Astrocyte of the spinal cord (primary cell): ENCODE measurements at places on chromosomes 7 and 10.

- no peak for DNase-seq
Observed at GRCh38 chr10:35632027-35632426, 10.1 kb downstream of the FZD8 start.

DNA sequence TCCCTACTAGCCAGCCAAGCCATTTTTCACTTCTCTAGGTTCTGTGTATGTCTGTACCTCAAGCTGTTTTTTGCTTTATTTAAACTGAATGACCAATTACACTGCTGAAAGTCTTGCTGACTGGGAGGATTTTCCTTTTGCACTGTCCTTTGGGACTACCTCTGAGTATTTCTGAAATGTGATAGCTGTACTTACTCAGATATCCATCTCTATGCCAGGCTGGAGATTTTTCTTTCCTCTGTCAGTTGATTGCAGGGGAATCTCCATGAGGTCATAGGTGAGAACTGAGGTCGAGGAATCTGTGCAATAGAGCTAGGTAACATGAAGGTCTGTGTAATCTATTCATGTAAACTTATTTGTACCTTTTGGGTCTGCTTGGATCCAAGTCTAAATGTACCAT, 38.9 kb upstream of the ANKRD1 start:
- no peak for DNase-seq

- no peak for DNase-seq
Observed at GRCh38 chr10:33655165-33655815, 320.8 kb upstream of the NRP1 start.

- no peak for DNase-seq
Observed at GRCh38 chr7:1942243-1942940, 272.3 kb downstream of the ELFN1 start.

DNA sequence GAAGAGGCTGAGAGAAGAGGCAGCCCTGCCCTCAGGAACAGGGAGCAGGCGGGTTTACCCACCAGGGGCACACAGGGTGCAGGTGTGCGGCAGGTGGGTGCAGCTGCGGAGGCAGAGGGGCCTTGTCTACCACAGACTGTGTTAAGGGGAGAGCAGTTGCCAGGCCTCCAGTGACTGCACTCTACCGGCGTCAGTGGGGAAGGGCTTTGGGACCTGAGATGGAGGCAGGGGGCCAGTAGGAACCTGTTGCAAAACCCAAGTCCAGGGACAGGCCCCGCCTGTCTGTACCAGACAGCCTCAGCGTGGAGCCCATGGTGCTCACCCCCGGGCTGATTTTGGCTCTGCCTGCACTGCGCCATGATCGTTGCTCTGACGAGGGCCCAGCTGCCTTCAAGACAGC, 507.6 kb upstream of the FOXK1 start:
- DNase-seq: no peak

DNA sequence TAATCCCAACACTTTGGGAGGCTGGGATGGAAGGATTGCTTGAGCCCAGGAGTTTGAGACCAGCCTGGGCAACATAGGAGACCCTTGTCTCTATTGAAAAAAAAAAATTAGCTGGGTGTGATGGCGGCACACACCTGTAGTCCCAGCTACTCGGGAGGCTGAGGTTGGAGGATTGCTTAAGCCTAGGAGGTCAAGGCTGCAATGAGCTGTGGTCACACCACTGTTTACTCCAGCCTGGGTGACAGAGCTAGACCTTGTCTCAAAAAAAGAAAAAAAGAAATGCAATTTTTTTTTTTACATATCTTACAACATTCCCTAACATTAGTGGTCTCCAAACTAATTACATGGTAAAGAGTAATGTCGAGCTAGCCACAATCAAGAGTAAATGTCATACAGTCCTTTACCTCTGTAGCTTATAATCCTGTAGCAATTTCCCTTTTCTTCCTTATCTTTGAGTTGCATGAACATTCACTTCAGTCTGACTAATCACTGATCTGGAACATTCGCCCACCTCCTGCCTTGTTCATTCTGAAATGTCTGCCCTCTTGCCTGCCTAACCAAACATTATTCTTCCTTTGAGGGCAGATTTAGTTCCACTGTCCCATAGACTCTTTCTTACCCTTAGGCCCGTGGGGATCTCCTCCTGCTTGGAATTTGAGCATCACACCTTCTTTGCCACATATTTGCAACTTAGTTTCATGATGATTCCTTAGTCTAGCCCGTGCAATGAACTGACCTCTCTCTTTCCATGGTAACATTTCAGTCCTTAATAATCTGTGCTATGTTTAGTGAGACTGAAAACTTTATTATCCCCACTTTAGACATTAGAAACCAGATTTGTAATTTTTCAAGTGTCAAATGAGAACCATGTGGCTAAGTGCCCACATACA, 4.8 kb upstream of the VCL start:
- DNase-seq: peak; percentile 39

GRCh38 chr7:29208410-29209250, 14.1 kb downstream of the CHN2 start:
- DNase-seq: no peak

- DNase-seq: peak; percentile 52
Observed at GRCh38 chr7:124989911-124990310, 60.3 kb upstream of the POT1 start.

- no peak for DNase-seq
Observed at GRCh38 chr10:88385601-88386203, 197.4 kb downstream of the RNLS start.

GRCh38 chr10:43361547-43362190, 9.8 kb upstream of the FXYD4 start:
- DNase-seq: no peak

DNA sequence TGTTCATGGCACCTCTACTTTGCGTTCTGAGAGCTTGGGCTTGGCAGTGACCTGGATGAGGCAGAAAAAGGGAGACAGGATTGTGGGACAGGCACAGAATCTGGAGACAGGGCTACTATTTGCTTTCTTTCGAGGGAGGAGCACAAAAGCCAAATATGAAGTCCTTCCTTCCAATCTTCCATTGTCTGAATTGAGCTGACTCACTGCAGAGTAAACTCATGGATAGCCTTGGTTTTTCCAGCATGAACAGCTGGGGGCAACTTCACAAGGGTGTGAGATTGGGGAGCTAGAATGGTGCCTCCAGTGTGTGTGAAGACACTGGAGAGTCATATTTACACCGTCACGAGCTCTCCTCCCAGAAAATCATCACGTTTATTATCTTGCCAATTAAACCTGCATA, 55.6 kb upstream of the NRP1 start:
- DNase-seq: no peak

- no peak for DNase-seq
Observed at GRCh38 chr10:51231754-51232153, 157.5 kb downstream of the PRKG1 start.

DNA sequence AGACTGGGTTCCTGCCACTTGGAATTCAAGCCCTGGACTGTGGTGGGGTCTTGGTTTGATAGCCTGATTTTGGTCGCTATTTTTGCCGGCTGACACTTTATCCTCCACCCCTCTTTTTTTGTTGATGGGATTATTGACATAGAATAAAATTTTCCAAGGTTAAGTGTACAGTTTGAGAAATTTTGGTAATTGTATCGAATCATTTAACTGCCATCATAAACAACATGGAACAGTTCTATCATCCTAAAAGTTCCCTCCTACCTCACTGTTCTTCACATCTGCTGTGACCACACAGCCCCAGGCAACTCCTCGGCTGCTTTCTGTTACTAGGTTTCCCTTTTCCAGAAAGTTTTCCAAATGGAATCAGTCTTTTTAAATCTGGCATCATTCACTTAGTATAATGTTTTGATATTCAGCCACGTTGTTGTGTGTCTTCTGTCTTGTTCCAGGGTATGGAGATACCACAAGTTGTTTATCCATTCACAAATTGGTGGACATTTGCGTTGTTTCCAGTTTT, 50.6 kb upstream of the STEAP1B start:
- no peak for DNase-seq

DNA sequence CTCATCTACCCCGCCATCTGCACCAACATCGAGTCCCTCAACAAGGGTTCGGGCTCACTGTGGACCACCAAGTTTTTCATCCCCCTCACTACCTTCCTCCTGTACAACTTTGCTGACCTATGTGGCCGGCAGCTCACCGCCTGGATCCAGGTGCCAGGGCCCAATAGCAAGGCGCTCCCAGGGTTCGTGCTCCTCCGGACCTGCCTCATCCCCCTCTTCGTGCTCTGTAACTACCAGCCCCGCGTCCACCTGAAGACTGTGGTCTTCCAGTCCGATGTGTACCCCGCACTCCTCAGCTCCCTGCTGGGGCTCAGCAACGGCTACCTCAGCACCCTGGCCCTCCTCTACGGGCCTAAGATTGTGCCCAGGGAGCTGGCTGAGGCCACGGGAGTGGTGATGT, 34.6 kb upstream of the CDH23 start:
- no peak for DNase-seq

- peak; percentile 84 for DNase-seq
Observed at GRCh38 chr10:121753726-121754476, 155.7 kb upstream of the FGFR2 start.

DNA sequence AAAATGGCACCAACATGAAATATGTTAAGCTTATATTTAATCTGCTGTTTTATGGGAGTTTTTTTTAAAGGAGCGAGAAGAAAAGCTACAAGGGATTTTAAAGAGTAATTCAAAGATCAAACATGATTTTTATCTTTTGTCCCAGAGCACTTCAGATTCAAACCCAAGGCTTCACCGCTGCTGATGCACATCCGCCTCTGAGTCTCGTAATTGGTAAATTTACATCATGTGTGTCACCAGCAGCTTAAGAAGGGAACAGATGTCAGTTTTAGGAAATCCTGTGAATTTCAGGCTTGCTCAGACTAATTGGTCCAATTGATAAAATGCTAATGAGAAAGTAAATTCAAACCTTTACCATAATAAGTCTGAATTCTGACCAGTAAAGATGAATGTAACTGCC, 406.3 kb downstream of the GFRA1 start:
- DNase-seq: no peak

DNA sequence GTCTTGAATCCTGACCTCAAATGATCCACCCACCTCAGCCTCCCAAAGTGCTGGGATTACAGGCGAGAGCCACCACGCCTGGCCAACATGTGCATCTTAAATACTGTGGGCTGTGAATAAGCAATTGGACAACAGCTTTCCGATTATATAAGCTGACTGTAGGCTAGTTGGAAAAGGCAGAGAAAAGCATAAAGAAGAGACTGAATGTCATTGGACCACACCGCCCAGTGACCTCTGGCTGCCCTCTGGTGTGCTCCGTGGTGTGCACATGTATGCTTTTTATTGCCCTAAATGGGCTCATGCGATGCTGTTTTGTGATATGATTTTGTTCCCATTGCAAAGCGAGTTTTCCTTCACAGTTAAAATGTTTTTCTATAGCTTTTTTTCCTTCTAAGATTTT, 15.4 kb upstream of the CSGALNACT2 start:
- DNase-seq: no peak

DNA sequence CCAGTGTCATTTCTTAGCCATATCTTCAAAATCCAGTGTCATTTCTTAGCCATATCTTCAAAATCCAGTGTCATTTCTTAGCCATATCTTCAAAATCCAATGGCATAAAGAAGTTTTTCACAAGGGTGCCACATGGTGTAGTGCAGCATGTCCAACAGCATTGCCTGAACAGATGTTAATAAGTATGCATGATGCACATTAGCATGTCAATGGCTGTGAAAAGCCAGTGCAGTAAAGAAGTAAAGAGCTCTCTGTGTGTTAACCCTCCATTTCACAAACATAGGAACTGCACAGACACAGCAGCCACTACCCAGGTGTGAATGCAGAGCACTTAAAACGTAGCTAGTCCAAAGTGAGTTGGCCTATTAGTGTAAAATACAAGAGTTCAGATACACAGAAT, 89.8 kb downstream of the GNAI1 start:
- no peak for DNase-seq

- DNase-seq: peak; percentile 97
Observed at GRCh38 chr7:44735403-44736165, 13.1 kb upstream of the ZMIZ2 start.

- DNase-seq: peak; percentile 78
Observed at GRCh38 chr10:30701451-30702173, 72.1 kb upstream of the LYZL2 start.
